ENCODE measurements at places on chromosomes 12 and 14. TPM values are rescaled to one million over a fixed set of nuclear protein-coding genes. Genes with fewer than 3 reads are reported as not detected.

The PLA2G1B gene
- not detected for total RNA-seq

The NT5DC3 gene
- total RNA-seq, result 10.0 TPM

The OTOGL gene
- total RNA-seq, result 0.08 TPM

The MYH6 gene
- not detected for total RNA-seq

DNA sequence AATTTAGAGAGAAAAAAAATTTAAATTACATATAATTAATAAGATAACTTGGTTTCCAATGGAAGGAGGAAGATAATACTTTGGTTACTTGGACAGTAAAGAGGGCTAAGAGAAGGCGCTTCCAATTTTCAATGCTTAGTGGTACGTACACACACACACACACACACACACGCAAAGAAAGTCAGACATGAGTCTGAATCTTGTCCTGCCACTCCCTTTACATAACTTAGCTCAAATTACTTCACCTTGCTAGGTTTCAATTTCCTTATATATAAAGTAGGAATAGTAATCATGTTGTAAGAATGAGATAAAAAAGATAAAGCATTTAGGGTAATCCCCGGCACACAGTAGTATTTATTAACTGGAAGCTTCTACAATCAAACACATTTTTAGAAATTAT, 39.7 kb upstream of the VCPKMT start:
- no peaks in the 10 kb centered on the region for H3K27me3 ChIP-seq
- no peak overlapping the region for H3K27ac ChIP-seq
- no peaks in the 10 kb centered on the region for H3K4me1 ChIP-seq
- H3K4me3 ChIP-seq, result no peak overlapping the region
- H3K36me3 ChIP-seq, result peaks cover 12% of the 10 kb centered on the region
